ENCODE measurements at places on chromosomes 2 and 18.

DNA sequence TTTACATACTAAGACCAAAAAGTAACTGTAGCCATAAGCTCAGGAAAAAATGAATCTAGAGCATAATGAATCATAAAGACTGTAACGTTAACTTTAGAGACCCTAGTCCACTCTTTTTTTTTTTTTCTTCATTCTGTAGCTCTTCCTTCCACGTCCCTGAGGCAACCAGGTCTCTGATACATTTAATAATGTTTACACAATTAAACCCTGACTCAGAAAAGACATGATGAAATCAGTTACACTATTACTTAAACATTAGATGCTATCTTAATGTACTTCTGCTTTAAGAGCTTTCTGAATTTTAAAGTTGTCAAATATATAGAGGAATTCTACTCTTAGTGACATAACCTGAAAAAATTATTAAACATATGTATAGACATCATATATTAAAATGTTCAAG, 1121.5 kb upstream of the DDX18 start:
- DNase-seq = no peak

DNA sequence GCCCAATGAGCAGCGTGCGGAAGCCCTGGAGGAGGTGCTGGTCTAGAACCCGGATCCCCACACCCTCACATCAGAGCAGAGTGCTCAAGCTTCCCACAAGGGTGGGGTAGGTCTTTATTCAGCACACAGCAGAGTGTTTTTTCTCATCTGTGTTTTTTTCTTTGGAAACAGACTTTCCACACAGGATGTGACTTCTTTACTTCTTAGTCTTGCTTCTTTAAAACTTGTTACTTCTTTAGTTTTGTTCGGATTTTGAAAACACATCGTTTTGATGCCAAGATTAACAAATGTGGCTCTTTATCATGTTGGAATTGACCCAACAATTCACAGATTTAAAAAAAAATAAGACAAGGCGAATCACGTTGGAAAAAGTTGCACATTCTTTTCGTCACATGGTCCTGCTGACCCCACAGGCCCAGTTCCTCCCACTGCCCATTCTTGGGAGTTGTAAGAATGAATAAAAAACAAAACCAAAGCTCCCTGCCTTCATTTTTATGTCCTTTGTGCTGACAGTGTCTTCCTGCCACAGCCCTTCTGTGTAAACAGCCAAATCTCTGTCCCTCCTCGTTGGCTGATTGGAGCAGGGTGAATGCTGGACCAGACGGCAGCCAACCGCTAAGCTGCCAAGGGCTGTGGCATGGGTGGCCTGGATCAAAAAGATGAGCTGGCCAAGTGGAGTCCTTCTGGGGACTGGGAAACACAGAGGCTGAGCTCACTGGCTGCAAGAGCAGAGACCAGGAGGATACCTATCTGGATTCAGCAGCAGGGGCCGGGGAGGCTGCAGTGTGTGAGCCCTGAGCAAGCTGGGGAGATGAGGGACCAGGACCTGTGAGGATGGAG, 81.6 kb downstream of the TWIST2 start:
- no peak for DNase-seq

DNA sequence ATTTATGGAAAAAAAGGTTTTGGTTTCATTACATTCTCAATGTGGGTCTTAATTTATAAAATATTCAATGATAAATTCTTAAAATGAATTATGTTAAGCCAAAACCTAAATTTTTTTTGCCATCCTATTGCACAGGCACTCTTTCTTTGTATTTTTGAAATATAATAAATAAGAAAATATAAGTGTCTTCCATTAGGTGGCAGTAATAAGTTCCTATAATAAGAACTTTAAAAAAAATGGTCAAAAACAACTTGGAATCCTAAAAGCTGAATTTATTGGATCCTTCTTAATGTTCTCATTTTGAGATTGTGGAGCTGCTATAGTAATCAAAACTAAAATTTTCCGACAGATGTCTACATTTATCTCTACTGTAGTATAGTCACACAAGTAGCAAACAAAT, 5.7 kb downstream of the CALCRL start:
- DNase-seq = no peak

GRCh38 chr2:137644731-137645130, 319.5 kb upstream of the HNMT start:
- DNase-seq = no peak

GRCh38 chr2:10375570-10376281, 72.4 kb downstream of the ODC1 start:
- DNase-seq = peak; percentile 14

DNA sequence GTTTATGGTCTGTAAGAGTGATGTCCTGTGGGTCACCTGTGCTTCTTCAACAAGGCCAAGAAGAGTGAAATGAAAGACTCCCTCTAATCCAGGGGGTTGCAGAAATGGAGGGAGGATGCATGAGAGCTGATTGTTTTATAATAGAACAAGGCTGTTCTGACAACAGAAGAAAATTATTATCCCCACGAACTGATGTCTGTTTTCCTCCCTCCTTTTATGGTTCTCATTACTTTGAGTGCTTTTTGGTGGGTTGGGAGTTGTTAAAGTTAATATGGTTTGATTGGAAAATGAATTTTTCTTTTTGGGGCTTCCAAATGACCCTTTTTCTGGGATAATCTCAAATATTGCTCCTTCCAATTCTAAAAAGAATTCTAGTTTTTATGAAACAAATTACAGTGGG, 33.6 kb downstream of the GATA6 start:
- DNase-seq = no peak

- peak; percentile 2 for DNase-seq
Measured at GRCh38 chr2:175575346-175576258, 394.1 kb upstream of the ATP5MC3 start.

DNA sequence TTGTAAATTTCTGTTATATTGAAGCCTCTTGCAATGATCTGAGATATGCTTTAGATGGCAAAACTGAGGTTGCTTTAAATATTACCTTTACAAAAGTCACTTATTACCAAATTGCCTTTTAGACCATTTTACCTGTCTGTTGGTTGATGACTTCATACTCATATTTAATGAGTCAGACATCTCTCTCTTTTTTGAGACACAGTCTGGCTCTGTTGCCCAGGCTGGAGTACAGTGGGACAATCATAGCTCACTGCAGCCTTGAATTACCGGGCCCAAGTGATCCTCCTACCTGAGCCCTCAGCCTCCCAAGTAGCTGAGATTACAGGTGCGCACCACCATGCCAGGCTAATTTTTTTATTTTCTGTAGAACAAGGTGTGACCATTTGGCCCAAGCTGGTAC, 11.5 kb upstream of the PPP4R3B start:
- no peak for DNase-seq

- no peak for DNase-seq
Measured at GRCh38 chr18:35750929-35751328, 169.4 kb downstream of the GALNT1 start.

DNA sequence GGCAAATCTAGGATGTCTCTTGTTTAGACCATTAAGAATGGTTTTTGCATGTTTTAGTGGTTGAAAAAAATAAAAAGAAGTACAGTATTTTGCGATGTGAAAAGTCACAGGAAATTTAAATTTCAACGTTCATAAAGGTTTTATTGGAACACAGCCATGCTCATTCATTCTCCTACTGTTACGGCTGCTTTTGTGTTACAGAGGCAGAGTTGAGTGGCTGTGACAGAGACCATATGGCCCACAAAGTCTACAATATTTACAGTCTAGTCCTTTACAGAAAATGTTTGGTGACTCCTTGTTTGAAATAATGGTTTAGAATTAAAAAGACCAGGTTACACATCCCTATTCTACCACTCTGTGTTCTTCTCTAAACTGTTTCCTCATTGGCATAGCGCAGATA, 48.1 kb downstream of the MYOM1 start:
- DNase-seq = no peak

GRCh38 chr2:7749895-7750559, 832.8 kb downstream of the RNF144A start:
- DNase-seq = no peak

GRCh38 chr2:81481994-81482368, 1177.4 kb upstream of the LRRTM1 start:
- DNase-seq = no peak

DNA sequence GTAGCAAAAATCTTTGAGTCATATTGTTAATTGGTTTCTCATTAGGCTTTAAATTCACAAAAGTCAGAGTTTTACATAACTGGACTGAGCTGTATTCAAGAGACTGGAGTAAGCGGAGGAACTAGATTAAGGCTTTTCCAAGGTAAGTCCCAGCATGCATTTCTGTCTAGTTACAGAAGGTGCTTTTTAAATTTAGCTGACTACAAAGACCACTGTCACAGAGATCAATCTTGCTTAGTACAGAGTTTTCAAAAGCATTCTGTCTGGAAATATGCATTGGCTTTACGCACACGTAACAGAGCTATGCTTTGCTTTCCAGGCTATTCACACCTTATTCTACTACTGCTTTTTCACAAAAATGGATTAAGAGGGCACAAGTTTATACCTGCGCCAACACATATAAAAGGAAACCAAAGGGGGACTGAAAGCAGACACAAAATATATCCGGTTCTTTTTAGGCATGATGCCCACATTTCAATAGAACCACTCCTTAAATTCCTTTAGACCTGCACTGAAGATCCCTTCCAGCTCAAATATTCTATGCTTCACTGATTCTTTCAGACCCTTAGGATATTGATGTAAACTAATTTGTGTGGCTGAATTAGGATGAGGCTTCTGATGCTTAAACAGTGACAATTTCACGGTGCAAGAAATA, 560.7 kb upstream of the CRIM1 start:
- DNase-seq = no peak

DNA sequence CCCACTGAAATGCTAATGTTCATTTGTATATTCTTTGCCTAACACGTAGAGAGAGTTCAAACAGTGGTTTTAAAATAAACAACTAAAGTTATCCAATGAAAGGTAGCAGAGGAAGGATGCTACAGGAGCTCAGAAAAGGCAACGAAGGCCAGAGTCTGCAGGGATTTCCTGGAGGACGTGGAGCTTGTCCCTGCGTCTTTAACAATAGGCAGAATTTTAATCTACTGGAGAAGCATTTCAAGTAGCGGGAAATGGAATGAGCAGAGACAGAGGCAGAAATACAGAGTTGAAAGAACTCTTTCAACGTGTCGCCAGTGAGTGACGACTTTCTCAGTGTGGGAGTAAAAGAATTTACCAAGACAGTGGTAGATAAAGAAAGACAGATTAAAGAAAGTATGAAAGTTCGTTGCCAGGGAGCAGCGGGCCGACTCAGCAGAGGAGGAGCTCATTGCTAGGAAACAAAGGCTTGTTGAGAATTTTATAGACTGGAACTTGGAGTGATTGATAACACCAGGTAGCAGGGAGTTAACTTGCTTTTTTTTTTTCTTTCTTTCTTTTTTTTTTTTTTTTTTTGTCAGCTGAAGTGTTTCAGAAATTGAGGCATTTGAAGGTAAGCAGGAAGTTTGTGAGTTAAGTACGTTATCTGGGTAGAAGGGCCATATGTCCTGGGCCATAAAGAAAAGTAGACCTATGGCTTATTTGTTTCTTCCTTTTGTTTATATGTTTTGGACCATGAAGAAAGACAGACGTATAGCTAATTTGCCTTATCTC, 625 bp upstream of the NBAS start:
- DNase-seq = no peak

DNA sequence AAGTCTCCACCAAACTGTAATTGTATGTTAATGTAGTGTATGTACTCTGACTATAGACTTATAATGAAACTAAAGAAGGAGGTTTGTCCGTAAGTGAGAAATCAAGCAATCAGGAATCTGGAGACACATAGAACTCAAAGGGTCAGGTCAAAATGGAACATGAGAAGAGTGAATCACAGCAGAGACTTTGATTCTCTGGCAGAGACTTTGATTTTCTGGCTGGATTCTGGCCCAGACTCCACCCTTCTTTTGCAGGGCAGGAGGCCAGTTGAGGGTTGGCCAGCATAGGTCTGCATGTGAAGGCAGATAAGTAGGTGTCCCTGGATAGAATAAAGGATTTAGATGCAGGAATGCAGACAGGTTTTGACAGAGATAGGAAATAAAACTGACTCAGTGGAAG, 11.0 kb upstream of the NCKAP5 start:
- DNase-seq = no peak

- no peak for DNase-seq
Measured at GRCh38 chr18:64403784-64404503, 255.1 kb upstream of the LINC00305 start.

DNA sequence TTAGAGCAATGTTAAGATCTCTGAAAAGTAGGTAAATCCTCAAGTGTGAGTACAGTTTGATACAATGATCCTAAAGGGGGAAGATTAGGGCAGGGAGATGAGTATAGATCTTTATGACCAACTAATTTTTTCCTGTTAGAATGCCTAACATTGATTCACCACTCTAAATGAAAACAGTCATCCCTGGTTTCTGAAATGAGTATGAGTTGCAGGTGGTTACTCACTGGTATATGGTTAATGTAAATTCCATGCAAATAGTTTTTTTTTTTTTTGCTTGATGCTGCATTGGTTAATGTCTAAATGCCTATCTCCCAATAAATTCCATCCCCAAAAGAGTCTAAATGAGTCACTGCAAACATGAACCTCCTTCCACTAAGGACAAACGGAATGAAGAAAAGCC, 55.0 kb upstream of the SERPINB2 start:
- no peak for DNase-seq

DNA sequence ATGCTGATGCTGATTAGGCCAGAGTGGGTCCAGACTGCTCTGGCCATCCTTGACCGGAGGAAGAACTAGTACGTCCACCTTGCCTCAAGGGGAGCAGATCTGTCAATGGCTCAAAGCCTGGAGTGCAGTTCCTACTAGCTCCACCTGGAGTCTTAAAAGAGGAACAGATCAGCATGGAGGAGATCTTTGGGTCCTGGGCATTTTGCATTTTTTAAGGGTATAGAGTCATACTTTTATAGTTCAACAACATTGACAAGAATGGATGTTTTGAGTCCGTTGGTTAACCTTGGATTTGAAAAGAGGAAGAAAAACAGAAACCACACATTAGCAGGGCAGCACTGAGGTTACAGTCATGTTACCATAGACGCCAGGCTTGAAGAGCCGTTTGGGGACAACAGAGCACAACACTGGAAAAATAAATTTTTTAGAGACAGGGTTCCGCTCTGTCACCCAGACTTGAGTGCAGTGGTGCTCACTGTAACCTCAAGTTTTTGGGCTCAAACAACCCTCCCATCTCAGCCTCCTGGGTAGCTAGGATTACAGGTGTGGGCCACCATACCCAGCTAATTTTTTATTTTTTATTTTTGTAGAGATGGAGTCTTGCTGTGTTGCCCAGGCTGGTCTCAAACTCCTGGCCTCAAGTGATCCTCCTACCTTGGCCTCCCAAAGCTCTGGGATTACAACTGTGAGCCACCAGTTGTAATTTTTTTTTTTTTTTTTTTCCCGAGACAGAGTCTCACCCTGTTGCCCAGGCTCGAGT, 78.5 kb downstream of the PRKCE start:
- DNase-seq = no peak

DNA sequence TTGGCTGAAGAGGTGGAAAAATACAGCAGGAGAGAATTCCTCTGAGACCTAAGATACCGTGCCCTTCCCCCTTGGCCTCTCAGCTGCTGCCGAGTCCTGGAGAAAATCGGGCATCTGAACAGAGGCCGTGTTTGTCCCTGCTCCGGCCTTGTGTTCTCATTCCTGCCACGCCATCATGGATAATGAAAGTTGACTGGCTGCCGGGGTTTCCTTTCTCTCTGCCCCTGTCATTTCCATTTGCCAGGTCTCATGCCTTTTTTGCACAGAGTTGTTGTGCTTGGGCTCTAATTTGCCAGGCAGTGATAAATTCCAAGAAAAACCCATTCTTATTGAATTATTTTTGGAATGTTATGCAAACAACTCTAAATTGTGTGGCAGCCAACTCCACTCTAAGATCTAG, 496.9 kb upstream of the TNP1 start:
- no peak for DNase-seq

All from stimulated activated CD8-positive, alpha-beta memory T cell treated with anti-CD3 and anti-CD28 coated beads, Interleukin-4, amount 100 ng/mL, for 4 hours (primary cell).